CD4-positive, CD25-positive, alpha-beta regulatory T cell (primary cell): ENCODE measurements at places on chromosomes 2 and 18. TPM values are rescaled to one million over a fixed set of nuclear protein-coding genes. Genes with fewer than 3 reads are reported as not detected.
A peak's percentile ranks its signal among the peaks of the same experiment; 100 is the strongest.

DNA sequence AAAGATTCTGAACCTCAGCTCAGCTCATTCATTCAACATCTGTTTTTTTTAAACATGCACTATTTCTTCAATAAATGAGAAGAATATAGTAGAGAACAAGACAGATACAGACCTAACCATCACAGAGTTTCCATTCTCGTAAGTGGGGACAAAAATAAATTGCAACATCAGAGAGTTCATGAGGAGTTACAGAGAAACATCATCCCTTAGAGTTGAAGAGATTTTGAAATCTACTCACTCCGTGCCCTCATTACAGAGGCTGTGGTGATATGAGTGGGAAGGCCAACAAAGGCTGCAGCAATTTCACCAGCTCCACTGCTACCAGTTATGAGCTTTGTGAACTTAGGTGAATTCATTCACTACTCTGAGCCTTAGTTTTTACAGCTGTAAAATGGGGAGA, 399.3 kb downstream of the BCL11A start:
- H3K27ac ChIP-seq: no peak overlapping the region
- no peaks in the 10 kb centered on the region for H3K36me3 ChIP-seq
- H3K4me3 ChIP-seq: no peak overlapping the region
- H3K27me3 ChIP-seq: no peaks in the 10 kb centered on the region

GRCh38 chr2:42351864-42352263, 9.2 kb downstream of the COX7A2L start:
- no peak overlapping the region for H3K27ac ChIP-seq
- no peak for DNase-seq
- peaks cover 3% of the 10 kb centered on the region for H3K4me1 ChIP-seq
- H3K36me3 ChIP-seq: peaks cover 42% of the 10 kb centered on the region
- H3K27me3 ChIP-seq: no peaks in the 10 kb centered on the region

- H3K27me3 ChIP-seq: no peaks in the 10 kb centered on the region
- no peak overlapping the region for H3K27ac ChIP-seq
- no peaks in the 10 kb centered on the region for H3K36me3 ChIP-seq
- no peak for DNase-seq
Measured at GRCh38 chr2:16085073-16085472, 144.7 kb downstream of the MYCN start.

DNA sequence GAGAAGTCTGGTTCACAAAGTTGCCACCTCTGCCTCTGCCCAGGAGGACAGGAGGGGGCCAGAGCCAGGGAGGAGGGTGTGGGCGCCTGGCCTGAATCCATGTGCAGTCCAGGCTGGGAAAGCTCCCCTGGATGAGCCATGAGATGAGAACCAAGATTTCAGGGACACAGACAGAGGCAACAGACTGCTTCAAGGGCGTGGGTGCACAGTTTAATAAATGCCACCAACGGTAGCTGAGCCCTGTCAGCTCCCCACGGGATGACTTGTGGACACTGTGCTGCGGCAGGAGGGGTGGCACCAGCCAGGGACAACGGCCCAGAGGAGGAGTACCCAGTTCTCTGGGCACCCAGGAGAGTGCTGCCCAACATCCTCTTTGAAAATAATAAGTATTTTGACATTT, 15.2 kb downstream of the CAPG start:
- no peaks in the 10 kb centered on the region for H3K4me1 ChIP-seq
- H3K36me3 ChIP-seq: peaks cover 11% of the 10 kb centered on the region
- no peaks in the 10 kb centered on the region for H3K27me3 ChIP-seq
- no peak overlapping the region for H3K4me3 ChIP-seq
- DNase-seq: no peak

DNA sequence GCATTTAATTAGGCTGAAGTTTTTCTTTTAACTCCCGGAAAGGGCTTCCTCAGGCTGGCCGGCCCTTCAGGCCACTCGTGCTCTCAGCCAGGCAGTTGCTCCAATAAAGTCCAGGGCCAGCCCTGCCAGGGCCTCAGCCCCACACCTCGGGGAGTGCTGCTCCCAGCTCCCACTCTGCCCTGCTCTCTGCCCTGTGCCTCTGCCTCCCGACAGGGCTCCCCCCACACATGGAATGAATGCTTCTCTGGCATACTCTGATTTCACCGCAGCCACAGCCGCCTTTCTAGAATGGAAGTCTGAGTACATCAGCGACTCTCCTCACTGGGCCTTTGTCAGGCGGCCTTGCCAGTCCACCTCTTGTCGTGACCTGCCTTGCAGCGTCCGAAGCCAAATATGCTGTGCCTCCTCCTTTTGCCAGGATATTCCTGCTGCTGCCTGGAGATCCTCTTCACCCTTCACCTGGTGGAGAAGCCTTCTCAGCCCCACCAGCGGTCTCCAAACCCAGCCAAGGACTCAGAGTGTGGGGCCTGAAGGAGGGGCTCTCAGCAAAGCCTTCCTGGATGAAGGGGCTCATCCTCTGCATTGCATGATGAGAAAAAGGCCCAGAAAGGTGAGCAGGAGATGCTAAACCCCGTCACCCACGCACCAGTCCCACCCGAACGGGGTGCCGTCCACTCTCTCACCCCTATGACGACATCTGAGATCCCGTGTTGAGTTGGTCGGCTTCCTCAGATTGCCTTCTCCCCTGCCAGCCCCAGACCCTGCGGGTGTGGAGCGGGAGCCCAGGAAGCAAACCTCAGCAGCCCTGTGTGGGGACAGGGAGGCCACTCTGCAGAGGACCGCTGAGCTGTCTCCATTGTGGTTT, 472.7 kb upstream of the HS6ST1 start:
- no peaks in the 10 kb centered on the region for H3K27me3 ChIP-seq
- DNase-seq: no peak
- no peaks in the 10 kb centered on the region for H3K4me1 ChIP-seq
- H3K4me3 ChIP-seq: no peak overlapping the region

- no peaks in the 10 kb centered on the region for H3K27me3 ChIP-seq
- H3K4me3 ChIP-seq: no peak overlapping the region
- DNase-seq: no peak
- no peaks in the 10 kb centered on the region for H3K36me3 ChIP-seq
Measured at GRCh38 chr2:9640403-9641104, 9.8 kb upstream of the YWHAQ start.

- H3K27me3 ChIP-seq: no peaks in the 10 kb centered on the region
- DNase-seq: no peak
- no peak overlapping the region for H3K4me3 ChIP-seq
- H3K27ac ChIP-seq: no peak overlapping the region
- peaks cover 12% of the 10 kb centered on the region for H3K36me3 ChIP-seq
Measured at GRCh38 chr2:72378753-72379348, 231.2 kb upstream of the CYP26B1 start.

DNA sequence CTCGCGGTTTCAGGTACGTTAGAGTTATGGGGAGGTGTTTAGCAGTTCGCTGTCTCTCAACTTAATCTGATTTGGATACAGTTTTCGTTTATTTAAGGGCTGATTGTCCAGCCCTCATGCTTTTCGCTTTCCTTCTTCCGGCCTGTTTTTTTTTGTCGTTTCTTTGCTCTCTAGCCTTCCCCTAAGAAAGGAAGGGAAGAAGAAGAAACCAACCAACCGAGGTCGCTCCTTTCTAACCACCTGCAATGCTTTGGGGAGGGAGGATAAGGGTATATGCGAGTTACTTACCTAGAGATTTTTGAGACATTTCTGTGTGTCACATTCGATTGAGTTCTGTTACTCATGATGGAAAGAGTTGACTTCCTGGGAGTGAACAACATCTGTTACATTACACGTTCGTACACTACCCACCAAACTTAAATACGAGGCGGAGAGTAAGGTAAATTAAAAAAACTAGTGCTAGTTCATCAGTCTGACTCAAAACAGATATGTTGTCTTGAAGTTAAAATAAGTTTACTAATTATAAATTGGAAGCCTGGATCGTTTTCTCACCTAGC, 918 bp downstream of the EIF5B start:
- no peaks in the 10 kb centered on the region for H3K36me3 ChIP-seq
- peak overlapping the region; percentile 86 for H3K27ac ChIP-seq
- H3K4me1 ChIP-seq: peaks cover 36% of the 10 kb centered on the region
- no peaks in the 10 kb centered on the region for H3K27me3 ChIP-seq

GRCh38 chr18:59929621-59930295, 30.0 kb downstream of the PMAIP1 start:
- H3K36me3 ChIP-seq: no peaks in the 10 kb centered on the region
- no peak overlapping the region for H3K4me3 ChIP-seq
- DNase-seq: no peak
- H3K4me1 ChIP-seq: no peaks in the 10 kb centered on the region
- no peaks in the 10 kb centered on the region for H3K27me3 ChIP-seq

DNA sequence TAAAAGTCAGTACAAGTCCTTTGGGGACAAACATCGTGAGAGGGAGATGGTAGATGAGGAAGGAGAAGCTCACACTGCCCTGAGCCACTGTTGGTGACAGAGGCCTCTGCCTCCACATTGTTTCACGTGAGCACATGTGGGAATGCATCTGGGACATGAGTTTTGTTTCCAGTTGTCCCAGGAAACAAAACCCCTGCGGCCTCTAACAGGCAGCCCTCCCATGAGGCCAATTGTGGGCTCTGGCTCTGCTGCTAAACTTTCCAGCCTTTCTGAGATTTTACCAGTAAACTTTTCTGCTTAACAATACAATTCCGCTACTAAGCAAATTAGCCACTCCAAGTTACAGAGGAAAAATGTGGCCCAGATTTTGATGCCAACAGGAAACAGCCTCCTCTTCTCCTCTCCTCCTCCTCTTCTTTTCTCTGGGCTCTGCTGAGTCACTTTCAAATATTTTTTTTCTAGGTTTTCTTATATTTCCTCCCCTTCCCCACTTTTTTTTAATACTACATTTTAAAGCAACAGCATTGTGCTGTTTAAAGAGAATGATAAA, 23.4 kb upstream of the LRRC30 start:
- H3K4me3 ChIP-seq: no peak overlapping the region
- no peak for DNase-seq
- H3K4me1 ChIP-seq: no peaks in the 10 kb centered on the region
- H3K36me3 ChIP-seq: no peaks in the 10 kb centered on the region

DNA sequence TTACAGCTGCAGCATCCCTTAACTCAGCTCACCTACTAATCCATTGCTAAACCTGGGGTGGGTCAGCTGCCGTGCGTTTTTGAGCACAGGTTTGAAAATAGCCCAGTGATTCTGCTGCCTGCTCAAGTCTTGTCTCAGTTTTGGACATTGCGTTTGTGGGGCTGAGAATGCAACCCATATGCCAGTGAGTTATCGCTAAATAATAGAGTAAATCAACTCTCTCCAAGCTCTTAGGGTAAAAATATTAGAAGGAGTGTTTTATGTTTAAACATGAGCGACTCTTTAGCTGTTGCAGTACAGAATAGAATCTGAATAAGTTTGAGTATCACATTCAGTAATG, 2.1 kb downstream of the TSHZ1 start:
- H3K4me3 ChIP-seq: peak overlapping the region; percentile 28
- peaks cover 47% of the 10 kb centered on the region for H3K4me1 ChIP-seq
- H3K27ac ChIP-seq: no peak overlapping the region
- H3K27me3 ChIP-seq: no peaks in the 10 kb centered on the region

DNA sequence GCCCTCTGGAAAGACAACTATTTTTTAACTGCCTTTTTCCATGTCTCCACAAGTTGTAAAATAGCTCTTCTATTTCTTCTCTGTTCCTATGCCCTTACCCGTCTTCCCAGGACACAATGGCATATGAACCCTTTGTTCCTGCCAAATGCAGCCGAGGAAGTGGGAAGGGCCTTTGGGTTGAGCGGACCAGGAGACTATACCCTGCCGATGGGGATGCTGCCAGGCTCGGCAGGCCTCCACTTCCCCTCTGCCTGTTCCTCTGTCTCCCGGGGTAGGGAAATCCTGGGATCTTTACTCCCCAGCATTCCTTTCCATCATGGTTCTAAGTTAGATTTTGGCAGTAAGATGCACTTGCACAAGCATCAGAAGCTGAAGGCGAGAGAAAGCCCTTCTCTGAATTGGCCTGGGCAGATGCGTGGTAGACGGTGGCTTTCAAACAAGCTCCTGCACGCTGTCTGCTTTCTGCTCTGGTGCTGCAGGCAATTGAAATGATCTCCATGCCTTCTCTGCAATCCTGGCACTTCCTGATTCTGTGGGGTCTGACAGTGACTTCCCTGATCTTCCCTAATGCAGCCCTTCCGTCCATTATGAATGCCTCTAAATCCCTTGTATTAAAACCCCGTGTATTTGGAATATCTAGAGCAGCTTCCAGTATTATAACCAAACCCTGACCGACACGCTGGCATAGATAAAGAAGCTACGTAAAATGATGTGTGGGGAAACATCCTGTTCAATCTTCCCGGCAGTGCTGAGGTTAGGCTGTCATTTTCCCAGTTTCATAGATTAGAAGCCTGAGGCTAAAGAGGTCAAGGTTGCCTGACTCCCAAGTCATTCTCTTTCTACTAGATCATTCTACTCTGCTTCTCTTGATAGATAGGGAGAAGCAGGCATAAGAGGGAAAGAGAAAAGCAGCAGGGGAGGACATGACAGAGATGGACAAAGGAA, 69.8 kb downstream of the MCFD2 start:
- no peak overlapping the region for H3K4me3 ChIP-seq
- no peaks in the 10 kb centered on the region for H3K27me3 ChIP-seq
- no peak for DNase-seq
- H3K4me1 ChIP-seq: no peaks in the 10 kb centered on the region
- no peak overlapping the region for H3K27ac ChIP-seq

LOXHD1 gene
- total RNA-seq: not detected

THADA gene
- total RNA-seq: 52.9 TPM
